T-helper 17 cell (primary cell): ENCODE measurements at places on chromosomes 7 and 10. TPM values are rescaled to one million over a fixed set of nuclear protein-coding genes. Genes with fewer than 3 reads are reported as not detected.

The IFIT1B gene
- total RNA-seq, result not detected

The CRPPA gene
- 0.81 TPM for total RNA-seq

The SUFU gene
- total RNA-seq, result 14.4 TPM

The C7orf33 gene
- total RNA-seq, result not detected

The COMTD1 gene
- total RNA-seq, result 23.8 TPM

The MALRD1 gene
- total RNA-seq, result not detected

The HDAC9 gene
- total RNA-seq, result 4.9 TPM

- no peak overlapping the region for H3K4me3 ChIP-seq
- no peak overlapping the region for H3K27ac ChIP-seq
- DNase-seq, result no peak
Observed at GRCh38 chr10:99630991-99631390, 10.8 kb upstream of the SLC25A28 start.

- H3K27me3 ChIP-seq, result no peaks in the 10 kb centered on the region
- H3K4me1 ChIP-seq, result peaks cover 32% of the 10 kb centered on the region
Observed at GRCh38 chr10:102678842-102679289, 34.6 kb downstream of the TRIM8 start.

DNA sequence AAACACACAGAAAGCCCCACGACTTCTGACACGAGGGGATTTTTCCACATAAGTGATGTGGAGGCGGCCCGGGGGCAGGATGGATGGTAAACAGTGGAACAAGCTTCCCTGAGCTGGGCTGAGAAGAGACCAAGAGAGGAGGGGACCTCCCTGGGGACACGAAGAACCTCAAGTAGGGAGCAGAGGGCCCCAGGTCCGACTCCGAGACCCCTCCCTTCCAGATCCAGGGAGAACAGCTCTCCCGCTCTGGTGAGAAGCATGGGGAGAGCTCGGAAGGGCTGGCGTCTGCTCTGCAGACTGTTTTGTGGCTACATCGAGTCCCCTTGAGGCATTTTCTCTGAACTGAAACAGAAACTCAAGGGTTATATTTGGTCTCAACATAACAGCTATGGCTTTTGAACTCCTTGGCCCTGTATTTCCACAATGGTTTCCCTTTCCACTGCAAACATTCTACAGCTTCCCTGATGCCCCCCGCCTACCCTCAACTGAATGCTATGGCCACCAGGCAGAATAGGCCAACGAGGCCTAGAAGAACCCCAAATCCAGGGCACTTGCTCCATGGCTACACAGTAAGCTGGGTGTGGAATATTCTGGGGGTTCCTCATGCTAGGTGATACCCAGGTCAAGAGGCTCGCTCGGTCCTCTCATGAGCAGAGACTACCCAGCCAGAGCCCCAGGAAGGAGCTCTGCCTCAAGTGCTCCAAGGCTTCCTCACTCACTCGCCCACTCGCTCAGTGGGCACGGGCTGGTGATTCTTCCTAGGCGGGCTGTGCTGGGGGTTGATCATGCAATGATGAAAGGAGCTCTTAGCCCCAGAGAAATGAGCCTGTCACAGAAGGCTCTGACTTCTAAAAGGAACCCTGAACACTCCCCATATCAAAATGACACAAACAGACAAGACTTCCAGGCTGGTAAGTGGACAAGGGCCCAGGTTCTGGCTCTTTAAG lies 47.5 kb downstream of the FAM53B start:
- H3K27ac ChIP-seq, result peak overlapping the region; percentile 100
- DNase-seq, result no peak
- peaks cover 70% of the 10 kb centered on the region for H3K4me1 ChIP-seq

GRCh38 chr10:129416956-129417765 lies 49.9 kb upstream of the MGMT start:
- no peaks in the 10 kb centered on the region for H3K36me3 ChIP-seq
- H3K27me3 ChIP-seq, result peaks cover 16% of the 10 kb centered on the region
- H3K4me3 ChIP-seq, result no peak overlapping the region

DNA sequence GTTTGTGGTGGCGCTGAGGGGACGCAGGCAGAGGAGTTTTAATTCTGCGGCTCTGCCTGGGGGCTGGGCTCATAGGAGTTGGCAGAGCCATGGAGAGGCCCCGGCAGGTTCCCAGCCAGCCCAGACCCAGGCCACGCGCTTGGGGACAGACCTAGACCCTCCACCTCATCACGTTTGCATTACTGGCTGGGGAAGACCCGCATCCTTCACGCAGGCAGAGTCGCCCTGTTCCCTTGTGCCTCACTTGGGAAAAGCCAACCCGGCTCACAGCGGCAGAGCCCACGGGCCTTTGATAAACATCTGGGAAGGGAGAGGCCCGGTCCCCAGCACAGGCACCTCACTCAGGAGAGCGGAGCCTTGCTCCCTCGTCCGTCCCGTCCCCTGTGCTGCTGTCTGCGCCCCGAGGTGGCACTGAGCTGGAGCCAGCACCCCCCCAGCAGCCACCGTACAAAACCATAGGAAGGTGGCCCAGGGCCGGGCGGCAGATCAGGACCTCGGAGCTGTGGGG lies 112.8 kb downstream of the CYTH3 start:
- H3K27me3 ChIP-seq, result no peaks in the 10 kb centered on the region
- peaks cover 4% of the 10 kb centered on the region for H3K36me3 ChIP-seq
- DNase-seq, result no peak

- DNase-seq, result no peak
- H3K4me3 ChIP-seq, result no peak overlapping the region
- no peaks in the 10 kb centered on the region for H3K27me3 ChIP-seq
- H3K4me1 ChIP-seq, result peaks cover 6% of the 10 kb centered on the region
- peaks cover 2% of the 10 kb centered on the region for H3K36me3 ChIP-seq
Observed at GRCh38 chr10:8095959-8096358, 41.5 kb downstream of the GATA3 start.
